HuH-7.5 (cell line): ENCODE measurements at places on chromosomes 7 and 10.

GRCh38 chr7:38632411-38632810 is 1.2 kb upstream of the AMPH start:
- no peak for DNase-seq

GRCh38 chr7:41148521-41148951 is 554.4 kb downstream of the INHBA start:
- DNase-seq = no peak

DNA sequence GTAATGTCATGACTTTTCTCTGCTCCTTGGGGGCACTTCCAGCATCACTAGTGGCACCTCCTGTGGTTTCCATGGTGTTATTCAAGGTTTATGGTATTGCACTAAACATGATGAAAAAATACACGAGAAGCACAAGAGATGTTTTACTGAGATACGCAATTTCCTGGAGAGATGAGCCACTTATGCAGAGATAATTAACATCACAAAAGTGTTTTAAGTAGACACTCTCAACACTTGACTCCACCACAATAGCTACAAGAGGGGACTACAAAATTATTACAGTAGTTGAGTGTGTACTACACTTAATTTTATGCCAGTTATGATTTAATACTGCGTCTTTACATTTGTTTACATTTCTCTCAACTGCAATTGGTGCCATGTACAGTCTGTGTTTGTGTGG is 906.7 kb downstream of the DNAJB9 start:
- no peak for DNase-seq

- no peak for DNase-seq
These were observed 13.6 kb downstream of the MICU1 start for GRCh38 chr10:72612203-72612826.

- DNase-seq = no peak
These were observed 11.6 kb upstream of the BNIP3 start for GRCh38 chr10:131993275-131993674.

GRCh38 chr7:100431286-100431735 is 1.7 kb downstream of the MEPCE start:
- no peak for DNase-seq

- DNase-seq = no peak
These were observed 76.6 kb upstream of the TNRC18 start for GRCh38 chr7:5500056-5500776.

- no peak for DNase-seq
These were observed 122.5 kb downstream of the SLC25A13 start for GRCh38 chr7:96199421-96199820.

DNA sequence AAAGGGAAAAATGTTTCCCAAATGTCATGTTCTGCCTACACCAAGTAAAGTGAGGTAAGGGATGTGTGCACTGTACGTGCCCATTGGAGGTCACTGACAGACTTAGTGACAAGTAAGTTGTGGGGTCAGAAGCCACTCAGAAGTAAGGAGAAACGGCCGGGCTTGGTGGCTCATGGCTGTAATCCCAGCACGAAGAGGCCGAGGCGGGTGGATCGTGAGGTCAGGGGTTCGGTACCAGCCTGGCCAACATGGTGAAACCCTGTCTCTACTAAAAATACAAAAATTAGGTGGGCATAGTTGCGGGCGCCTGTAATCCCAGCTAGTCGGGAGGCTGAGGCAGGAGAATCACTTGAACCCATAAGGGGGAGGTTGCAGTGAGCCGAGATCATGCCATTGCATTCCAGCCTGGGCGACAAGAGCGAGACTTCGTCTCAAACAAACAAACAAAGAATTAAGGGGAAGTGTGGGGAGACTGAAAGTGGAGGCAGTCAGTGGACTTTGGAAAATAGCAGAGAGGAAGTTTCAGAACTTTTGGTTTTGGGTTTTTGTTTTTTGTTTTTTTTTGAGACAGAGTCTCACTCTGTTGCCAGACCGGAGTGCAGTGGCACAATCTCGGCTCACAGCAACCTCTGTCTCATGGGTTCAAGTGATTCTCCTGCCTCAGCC is 114.8 kb downstream of the WDFY4 start:
- DNase-seq = no peak

DNA sequence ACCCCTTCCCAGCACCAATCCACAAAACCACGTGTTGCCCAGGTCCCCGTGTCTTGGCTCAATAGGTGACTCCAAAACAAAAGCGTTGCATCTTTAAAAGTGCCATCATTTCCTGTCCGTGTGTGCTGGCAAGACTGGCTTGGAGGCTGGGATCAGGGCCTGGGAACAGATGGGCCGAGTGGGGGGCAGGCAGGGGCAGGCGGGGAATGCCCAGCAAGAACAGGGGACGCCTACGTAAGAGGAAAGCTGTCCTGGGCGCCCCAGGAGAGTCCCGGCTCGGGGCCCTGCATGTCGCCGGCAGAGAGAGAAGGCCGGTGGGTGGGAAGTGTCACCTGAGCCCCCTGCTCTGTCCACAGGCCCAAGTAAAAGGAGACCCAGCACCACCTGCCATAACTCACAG is 86.5 kb downstream of the PAXIP1 start:
- DNase-seq = no peak

- DNase-seq = no peak
These were observed 54.3 kb upstream of the CABCOCO1 start for GRCh38 chr10:61608255-61609033.

DNA sequence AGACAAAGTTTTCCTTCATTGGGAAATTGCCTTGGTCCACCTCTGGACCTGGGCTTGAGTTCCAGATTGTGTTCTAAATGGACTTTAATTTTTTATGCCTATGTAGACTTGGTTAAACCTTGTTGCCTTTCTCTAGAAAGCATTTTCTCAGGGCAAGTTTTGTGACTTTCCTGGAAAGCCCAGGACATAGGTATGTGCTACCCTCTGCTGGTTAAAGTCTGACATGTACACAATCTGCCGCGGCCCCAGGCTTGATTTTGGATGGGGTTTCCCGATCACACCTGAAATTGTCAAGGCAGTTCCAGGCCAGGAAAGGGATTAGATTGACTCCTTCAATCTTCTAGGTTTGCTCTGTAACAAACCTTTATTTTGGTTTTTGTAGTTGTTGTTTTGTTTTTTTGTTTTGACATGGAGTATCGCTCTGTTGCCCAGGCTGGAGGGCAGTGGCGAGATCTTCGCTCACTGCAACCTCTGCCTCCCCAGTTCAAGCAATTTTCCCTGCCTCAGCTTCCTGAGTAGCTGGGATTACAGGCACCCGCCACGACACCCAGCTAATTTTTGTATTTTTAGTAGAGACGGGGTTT is 14.1 kb upstream of the AKR1B10 start:
- DNase-seq = peak; percentile 18

GRCh38 chr10:92970301-92971070 is 90.1 kb upstream of the CYP26C1 start:
- no peak for DNase-seq

GRCh38 chr10:93994438-93994801 is 689 bp downstream of the PLCE1 start:
- no peak for DNase-seq

GRCh38 chr7:84372155-84372621 is 177.6 kb upstream of the SEMA3A start:
- DNase-seq = no peak

- DNase-seq = no peak
These were observed 28.5 kb downstream of the CHCHD3 start for GRCh38 chr7:133053321-133053891.

DNA sequence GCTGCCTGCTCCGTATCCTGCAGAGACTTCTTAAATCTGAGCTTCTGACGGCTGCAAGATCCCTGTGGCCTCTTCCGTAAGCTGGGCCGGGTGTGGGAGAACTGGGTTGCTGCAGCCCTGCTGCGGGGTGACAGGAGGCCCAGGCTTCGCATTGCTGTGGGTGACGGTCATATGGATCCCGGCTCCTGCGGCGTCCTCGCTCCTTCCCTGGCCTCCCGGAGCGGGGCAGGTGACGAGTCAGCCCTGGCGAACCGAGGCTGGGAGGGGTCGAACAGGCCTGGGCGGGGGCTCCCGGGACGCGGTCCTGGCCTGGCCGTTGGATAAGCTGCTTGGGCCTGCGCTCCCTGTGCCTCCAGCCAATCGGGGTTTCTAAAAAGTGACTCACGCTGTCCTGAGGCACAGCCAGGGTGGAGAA is 7.8 kb upstream of the UBE2D1 start:
- DNase-seq = no peak

GRCh38 chr7:34061149-34061548 is 155.8 kb downstream of the BMPER start:
- no peak for DNase-seq

DNA sequence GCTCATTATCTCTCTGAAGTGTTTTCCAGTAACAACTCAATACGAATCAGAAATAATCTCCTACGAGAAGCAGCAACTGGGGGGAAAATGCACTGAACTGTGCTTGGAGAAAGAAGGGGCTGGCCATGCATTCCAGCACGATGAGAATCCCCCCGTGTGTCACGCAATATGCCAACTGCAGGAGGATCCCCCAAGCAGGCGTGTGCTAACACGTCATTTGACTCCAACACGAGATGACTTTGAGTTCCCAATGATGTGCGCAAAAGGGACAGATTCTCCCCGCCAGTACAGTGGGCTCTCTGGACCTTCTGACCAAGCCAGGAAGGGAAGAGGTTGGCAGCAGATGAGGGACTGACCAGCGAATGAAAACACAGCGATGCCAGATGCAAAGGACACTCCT is 105.5 kb downstream of the KCNMA1 start:
- no peak for DNase-seq

DNA sequence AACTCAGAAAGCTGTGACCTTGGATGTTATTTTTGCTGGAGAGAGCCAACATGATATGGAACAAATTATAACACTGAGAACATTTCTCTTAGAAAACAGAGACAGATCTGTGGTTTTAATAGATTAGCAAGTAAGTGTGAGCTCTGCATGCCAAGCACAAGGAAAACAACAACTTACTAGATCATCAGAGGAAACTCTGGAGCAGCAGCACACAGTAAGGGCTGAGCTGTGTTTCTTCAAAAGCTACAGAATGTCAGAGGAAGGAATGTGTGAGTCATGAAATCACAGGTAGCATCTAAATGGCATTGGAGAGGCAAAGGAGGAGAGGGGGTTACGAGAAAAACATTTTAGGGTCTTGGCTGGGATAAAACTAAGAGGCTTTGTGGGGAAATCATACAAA is 283.4 kb upstream of the FZD8 start:
- DNase-seq = no peak

DNA sequence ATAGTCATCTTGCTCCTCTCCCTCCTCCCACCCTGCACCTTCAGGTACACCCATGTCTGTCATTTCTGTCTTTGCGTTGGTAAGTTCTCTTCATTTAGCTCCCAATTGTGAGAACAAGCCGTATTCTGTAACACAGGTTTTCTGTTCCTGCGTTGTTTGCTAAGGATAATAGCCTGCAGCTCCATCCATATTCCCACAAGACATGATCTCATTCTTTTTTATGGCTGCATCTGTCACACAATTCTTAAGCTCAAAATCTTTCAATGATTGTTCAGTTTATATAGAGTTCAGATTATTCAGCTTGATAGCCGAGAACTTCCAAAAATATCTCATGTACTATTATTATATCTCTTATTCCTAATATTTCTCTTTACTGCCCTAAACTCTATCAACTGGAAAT is 16.0 kb upstream of the TMEM168 start:
- no peak for DNase-seq

GRCh38 chr10:44047361-44047760 is 337.5 kb downstream of the CXCL12 start:
- no peak for DNase-seq

GRCh38 chr10:74332398-74332797 is 181.4 kb downstream of the ADK start:
- DNase-seq = no peak

DNA sequence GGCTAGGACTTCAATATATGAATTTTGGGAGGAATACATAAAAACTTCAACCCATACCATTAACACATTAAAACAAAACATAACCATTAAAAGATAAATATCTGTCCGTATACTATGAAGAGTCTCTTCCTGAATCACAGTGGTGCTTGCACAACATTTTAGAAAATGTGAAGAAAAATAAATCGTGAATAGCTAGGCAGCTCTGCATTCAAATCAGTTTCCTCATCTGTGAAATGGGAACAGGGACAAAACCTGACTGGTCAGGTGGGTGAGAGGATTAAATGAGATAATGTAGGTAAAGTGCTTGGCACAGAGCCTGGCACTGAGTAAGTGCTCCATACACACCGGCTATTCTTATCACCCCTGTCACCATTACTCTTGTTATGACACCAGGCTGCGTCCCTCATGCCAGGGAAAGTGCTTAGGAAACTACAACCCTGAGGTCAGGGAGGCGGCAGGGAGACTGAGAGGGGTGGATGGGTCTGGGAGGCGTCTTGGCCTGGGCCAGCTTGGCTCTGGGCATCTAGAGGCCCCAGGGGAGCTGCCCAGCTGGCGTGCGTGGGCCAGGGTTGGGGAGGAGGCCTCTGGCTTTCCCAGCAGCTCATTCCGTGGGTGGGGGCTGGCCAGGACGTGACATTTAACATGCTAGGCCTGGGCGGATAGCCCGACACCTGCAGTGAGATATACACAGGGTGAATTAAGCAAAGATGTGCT is 78.3 kb downstream of the SH3PXD2A start:
- DNase-seq = no peak

- DNase-seq = no peak
These were observed 6.9 kb downstream of the GIMAP5 start for GRCh38 chr7:150744041-150744656.

- DNase-seq = no peak
These were observed 35.7 kb downstream of the PPP1R9A start for GRCh38 chr7:94943134-94943533.

GRCh38 chr10:82378146-82378545 is 503.2 kb downstream of the NRG3 start:
- no peak for DNase-seq

- DNase-seq = no peak
These were observed 44.6 kb downstream of the RASGEF1A start for GRCh38 chr10:43222210-43222720.

- DNase-seq = no peak
These were observed 59.7 kb upstream of the PRSS1 start for GRCh38 chr7:142689439-142690120.

GRCh38 chr7:15007507-15007906 is 105.0 kb upstream of the DGKB start:
- no peak for DNase-seq

DNA sequence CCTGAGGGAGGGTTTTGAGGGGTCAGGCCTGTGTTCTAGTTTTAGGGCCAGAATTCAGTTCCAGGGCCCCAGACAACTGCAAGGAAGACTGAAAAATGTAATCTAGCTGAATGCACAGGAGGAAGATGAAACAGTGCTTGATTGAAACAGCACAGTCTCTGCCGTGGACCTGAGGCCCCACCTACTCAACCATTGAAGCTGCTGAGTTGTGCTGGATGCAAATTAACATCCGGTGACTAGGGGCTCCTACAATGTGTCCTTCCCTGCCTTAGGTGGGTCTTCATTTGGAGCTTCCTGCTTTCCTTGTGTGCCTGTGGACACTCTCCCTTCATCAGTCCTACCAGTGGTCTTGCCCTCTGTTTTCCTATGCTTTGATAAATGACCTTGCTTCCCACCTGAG is 5.7 kb downstream of the GLRX3 start:
- DNase-seq = no peak

DNA sequence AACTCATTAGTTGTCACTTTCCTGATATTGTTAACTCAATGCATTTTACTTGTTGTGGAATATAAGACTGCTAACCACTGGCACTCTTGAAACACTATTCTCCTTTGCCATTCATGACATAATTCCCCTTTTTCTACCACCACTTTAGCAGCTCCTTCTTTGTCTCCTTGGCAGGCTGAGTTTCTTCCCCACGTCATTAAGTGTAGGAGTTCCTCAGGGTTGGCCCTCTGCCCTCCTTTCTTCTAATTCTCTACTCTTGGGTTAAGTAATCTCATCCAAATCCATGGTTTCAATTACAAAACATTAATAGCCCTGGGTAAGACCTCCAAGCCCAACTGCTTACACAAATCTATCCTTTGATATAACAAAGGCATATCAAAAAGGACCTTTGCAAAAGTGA is 175.1 kb downstream of the HGF start:
- DNase-seq = no peak

GRCh38 chr7:39602351-39602750 is 21.0 kb upstream of the RALA start:
- no peak for DNase-seq
